ENCODE measurements at places on chromosomes 3 and 15.

DNA sequence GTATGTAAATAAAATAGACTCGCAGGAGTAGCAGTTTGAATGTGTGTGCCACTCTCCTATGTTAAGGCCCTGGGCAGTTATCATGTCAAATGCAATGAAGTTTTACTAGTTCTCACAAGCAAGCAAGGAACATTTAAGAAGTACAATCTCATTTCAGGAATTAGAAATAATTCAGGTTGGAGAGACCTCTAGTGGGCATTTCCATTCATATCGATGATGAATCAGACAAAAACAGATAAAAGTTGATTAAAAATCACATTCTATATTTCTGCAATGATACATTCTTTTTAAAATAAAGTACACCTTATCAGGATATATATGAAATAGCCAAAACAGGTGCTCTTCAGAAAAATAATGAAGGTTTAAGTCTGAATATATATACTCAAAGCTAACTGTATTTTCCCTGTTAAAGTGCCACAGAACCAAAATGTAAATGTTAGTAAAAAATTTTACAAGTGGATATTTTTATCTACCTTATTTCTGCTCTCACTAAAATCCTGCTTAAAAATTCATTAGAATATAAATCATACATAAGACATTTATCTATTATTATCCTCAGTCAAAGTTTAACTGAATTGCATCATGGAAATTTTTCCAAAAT is 492.4 kb upstream of the FRG2C start:
- peak; percentile 22 for DNase-seq

- DNase-seq, result no peak
Measured at GRCh38 chr3:38028621-38029361, 651 bp downstream of the PLCD1 start.

- peak; percentile 8 for DNase-seq
Measured at GRCh38 chr15:59063042-59063441, 41.9 kb upstream of the CCNB2 start.

GRCh38 chr3:63192248-63192647 is 85.9 kb upstream of the SYNPR start:
- no peak for DNase-seq

DNA sequence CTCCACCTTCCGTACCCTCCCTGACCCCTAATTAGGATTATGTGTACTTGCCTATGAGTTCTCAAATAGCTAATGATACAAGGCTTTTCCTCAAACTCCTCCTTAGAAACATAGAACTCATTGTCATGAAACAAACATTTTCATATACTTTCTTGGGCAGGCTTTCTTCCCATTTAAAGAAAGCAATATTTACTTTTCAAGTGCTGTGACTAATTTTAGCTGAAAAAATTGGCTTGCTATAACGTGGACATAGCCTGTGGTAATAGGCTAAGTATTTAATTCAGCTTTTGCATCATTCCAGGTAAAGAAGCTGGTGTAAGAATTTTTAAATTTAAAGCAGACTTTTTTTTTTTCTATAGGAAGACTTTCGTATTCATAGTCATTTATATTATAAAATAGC is 208.7 kb downstream of the SOX2 start:
- DNase-seq, result no peak

- no peak for DNase-seq
Measured at GRCh38 chr3:79724206-79724605, 43.6 kb downstream of the ROBO1 start.

DNA sequence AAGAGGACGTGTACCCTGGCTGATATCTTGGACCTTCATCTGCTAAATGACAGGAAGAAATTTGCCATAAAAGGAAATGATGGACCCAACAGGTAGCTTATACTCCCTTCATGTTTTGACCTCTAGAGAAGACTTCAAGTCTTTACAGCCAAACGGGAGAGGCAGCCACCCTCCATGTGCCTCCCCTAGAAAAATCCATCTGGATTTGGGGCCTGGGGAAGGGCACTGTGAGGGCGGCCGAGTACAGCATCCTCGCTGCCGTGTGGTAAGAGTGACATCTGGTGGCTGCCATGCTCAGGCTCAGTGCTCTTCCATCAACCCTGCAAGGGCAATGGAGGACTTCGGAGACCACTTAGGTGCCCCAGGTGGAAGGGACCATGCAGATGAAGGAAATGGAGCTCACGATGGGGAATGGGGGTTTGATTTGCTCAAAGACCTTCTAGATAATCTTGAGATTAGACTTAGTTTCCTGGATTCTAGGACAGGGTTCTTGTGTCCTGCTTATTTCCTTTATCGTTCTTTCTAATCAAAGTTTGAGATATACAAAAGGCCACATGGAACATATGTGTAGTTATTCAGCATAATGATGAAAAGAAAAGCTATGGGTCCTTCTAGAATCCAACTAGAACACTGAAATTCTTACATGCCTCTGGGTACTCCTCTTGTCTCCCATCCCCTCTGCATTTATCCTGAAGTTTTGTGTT is 44.4 kb downstream of the AQP9 start:
- DNase-seq, result peak; percentile 62

- DNase-seq, result no peak
Measured at GRCh38 chr15:80929225-80929624, 60.4 kb downstream of the MESD start.

DNA sequence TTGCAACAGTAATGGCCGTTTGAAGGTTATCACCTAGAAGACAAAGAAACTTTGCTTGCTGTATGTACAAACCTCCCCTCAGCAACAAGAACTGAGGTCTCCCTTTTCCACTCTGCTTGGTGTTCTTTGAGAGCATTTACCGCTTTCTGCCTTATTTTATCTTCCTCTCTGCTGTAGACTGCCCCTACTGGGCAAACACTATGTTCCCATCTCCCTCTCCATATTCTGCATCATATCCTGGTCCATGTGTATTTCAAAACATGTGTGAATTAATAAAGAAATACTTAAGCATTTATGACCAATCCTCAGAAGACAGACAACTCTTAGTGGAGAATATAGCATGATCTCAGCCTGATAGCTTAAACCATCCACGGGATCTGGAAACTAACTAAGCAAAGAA is 64.4 kb downstream of the ATP13A5 start:
- no peak for DNase-seq

GRCh38 chr3:129268396-129268795 is 10.3 kb upstream of the HMCES start:
- DNase-seq, result no peak
